ENCODE measurements at places on chromosomes 3 and 15. TPM values are rescaled to one million over a fixed set of nuclear protein-coding genes. Genes with fewer than 3 reads are reported as not detected.
A peak's percentile ranks its signal among the peaks of the same experiment; 100 is the strongest.

DNA sequence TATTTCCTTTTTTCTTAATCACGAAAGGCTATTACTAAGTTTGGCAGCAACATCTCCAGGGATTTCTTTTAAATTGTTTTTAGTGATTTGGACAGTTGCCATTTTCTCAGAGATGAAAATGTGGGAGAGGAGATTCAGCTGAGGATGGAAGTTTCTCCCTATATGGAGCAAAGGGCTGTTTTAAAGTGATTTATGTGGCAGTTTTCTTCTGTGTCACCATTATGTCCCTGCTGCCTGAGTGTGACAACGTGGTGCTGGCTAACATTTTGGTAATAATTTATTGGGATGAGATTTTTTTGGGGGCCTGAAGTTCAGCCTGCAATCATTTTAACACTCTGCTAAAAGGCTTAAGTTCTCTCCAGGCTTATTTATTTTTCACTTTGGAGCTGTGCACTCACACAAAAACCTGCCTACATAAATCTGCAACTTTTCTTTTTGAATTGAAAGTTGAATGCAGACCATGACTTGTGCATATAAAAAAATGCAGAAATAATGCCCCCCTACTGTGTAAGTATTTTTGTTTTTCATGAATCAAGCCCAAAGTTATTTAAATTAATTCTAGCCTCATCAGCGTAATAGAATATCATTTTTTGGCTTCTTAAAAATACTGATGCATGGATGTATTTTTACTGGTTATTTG, 210.9 kb downstream of the ZIC1 start:
- no peak overlapping the region for H3K27ac ChIP-seq
- DNase-seq, result no peak
- H3K4me3 ChIP-seq, result no peak overlapping the region
- no peaks in the 10 kb centered on the region for H3K4me1 ChIP-seq
- no peaks in the 10 kb centered on the region for H3K36me3 ChIP-seq

- peaks cover 54% of the 10 kb centered on the region for H3K4me1 ChIP-seq
- H3K4me3 ChIP-seq, result no peak overlapping the region
- H3K27ac ChIP-seq, result no peak overlapping the region
- no peaks in the 10 kb centered on the region for H3K27me3 ChIP-seq
- no peak for DNase-seq
Observed at GRCh38 chr3:52243791-52244628, 1.5 kb upstream of the PPM1M start.

MCF2L2 gene
- total RNA-seq, result not detected

DNA sequence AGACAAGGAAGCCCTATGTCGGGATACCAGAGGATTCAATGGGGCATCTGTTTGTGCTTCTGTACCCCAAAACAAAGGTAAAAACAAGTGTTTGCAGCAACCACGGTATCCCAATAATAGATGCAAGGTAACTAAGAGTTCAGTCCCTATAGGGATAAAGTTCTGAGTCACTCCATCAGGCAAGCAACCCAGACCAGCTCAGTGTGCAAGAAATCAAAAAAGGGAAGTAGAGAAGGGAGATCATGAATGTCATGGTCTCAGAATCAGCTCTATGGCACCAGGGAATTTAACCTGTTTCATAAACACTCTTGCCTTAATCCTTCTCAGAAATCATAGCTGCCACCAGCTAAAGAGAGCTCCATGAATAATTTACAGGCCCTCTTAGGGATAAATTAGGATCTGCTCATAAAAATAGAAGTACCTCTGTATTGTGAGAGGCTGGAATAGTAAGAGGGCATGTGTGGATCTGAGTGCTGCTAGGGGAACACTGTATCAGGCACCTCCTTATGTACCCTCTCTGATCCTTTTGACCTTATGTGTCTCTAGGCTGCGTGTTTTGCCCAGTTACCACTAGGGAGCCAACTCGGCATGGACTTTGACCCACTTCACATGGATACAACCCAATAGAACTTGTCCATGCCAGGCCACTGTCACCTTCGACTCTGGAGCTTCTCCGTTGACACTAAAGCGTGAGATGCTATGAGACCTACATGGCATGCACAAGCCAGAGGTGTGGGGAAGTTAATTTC, 754.6 kb downstream of the AGBL1 start:
- H3K27ac ChIP-seq, result no peak overlapping the region
- DNase-seq, result no peak
- no peaks in the 10 kb centered on the region for H3K4me1 ChIP-seq
- H3K36me3 ChIP-seq, result no peaks in the 10 kb centered on the region
- H3K4me3 ChIP-seq, result no peak overlapping the region
- no peaks in the 10 kb centered on the region for H3K27me3 ChIP-seq

PROS1 gene
- total RNA-seq, result 45.6 TPM

DNA sequence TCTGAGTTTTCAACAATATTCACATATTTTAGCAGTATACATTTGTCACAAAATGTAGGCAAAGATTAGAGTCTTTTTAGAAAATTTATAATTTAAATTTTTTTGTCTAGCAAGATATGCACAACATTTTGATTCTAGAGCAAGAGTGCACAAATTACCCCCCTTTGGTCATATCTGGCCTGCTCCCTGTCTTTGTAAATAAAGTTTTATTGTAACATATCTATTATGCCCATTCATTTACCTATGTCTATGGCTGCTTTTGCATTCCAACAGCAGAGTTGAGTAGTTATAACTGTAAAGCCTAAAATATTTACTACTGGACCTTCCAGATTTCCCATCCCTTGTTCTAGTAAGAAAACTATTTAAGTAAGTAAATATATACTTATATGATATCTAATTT, 430.7 kb downstream of the EDEM1 start:
- H3K4me3 ChIP-seq, result no peak overlapping the region
- DNase-seq, result no peak
- H3K36me3 ChIP-seq, result no peaks in the 10 kb centered on the region
- no peak overlapping the region for H3K27ac ChIP-seq
- H3K4me1 ChIP-seq, result no peaks in the 10 kb centered on the region

DNA sequence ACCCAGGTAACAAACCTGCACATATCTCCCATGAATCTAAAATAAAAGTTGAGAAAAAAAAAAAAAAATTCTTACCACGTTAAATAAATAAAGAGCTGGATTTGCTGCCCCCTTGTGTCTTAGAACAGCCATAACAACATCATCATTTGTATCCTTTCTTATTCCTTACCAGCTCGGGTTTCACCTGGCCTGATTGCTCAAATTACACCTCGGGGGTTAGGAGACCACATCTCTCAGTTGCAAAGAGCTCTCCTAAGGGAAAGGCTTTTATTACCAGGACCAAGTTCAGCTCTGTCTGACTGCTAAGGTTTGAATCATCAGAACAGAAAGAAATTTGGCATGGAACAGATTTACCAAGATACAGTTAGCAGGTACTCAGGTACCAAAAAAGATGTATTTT, 25.8 kb upstream of the RPL39L start:
- peak; percentile 58 for DNase-seq
- H3K4me1 ChIP-seq, result no peaks in the 10 kb centered on the region
- H3K27ac ChIP-seq, result no peak overlapping the region
- H3K27me3 ChIP-seq, result no peaks in the 10 kb centered on the region
- H3K36me3 ChIP-seq, result no peaks in the 10 kb centered on the region

Data from HepG2 (cell line).